ENCODE measurements at places on chromosomes 3 and 15.

- no peak for DNase-seq
Measured at GRCh38 chr3:184694716-184695115, 17.1 kb downstream of the MAGEF1 start.

GRCh38 chr3:144308396-144308795 lies 336.8 kb downstream of the DIPK2A start:
- DNase-seq, result no peak

- DNase-seq, result no peak
Measured at GRCh38 chr3:77427528-77427927, 387.6 kb downstream of the ROBO2 start.

- no peak for DNase-seq
Measured at GRCh38 chr3:170621256-170621655, 35.4 kb upstream of the SLC7A14 start.

DNA sequence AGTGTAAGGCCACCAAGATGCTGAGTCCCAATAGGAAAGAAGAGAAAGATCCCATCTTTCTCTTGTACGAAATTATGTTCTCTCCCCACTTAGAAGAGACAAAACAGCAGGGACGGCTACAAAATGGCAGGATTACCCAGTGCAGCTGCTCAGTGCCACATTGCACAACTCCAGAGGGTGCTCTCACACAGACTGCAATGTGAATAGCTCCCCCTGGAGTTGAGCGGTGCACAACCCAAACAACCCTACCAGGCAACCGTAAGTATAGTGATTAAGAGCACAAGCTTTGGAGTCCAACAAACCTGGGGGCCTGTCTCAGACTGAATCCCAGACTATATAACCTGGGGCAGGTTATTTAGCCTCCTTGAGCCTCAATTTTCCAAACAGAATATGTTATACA lies 3.1 kb upstream of the BHLHE40 start:
- peak; percentile 63 for DNase-seq

DNA sequence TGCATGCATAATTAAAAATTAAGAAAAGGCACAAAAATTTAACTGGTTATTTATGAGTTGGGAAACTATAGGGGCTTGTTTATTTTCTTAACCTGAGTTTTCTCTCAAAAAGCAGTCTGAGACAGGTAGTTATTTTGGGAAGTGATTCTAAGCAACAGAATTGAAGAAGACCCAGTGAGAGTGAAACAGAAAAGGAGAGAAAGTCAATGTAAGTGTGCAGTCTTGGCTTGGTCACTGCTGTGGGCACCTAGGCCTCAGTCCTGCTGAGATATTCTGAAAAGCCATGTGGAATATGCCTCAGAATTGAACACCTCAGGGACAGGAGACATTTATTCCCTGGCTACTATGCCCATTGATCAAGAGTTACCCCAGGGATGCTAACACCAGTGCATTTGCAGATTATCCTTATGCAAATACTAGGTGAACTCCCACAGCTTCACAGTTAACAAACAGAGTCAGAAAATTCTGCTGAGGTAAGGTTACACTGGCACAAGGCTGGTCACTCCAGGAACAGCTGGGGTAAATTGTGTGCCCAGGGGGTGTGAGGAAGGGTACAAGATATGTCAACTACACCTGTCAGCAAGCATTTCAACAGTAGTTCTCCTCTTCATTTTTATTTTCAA lies 222.7 kb downstream of the EFHB start:
- DNase-seq, result no peak

DNA sequence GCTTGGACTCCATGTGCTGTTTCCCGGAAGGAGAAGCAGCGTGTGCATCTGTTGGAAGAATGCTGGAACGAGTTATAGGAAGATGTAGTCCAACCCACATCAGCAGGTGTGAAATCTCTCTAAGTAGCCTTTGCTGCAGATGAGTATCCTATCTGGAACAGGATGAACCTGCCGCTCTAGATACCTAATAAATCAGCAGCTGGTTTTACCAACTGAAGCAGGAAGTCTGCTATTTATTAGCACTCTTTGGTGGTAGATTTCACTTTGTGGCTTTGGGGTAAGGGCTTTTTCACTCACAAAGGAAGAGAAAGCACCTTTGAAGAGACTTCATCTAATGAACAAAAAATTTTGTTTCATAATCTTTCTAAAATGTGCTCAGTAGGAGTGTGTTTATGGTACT lies 66.4 kb downstream of the DCUN1D1 start:
- DNase-seq, result no peak

GRCh38 chr3:185631108-185631507 lies 45.0 kb downstream of the SENP2 start:
- no peak for DNase-seq

DNA sequence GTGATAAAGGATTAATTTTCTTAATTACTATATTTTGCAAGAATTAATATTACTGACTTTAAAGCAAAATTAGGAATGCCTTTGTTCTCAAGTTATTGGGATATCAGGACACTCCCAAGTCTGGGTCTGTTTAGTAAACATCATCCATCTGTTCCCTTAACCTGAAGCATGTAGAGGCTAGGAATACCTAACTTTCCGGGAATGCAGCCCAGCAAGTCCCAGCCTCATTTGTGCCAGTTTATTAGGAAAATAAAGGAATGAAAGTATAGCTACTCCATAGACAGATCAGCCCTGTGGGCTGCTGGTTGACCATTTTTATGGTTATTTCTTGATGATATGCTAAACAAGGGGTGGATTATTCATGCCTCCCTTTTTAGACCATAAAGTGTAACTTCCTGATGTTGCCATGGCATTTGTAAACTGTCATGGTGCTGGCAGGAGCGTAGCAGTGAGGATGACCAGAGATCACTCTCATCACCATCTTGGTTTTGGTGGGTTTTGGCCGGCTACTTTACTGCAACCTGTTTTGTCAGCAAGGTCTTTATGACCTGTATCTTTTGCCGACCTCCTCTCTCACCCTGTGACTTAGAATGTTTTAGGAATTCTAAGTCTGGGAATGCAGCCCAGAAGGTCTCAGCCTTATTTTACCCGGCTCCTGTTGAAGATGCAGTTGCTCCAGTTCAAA lies 540.2 kb downstream of the NAALADL2 start:
- no peak for DNase-seq

DNA sequence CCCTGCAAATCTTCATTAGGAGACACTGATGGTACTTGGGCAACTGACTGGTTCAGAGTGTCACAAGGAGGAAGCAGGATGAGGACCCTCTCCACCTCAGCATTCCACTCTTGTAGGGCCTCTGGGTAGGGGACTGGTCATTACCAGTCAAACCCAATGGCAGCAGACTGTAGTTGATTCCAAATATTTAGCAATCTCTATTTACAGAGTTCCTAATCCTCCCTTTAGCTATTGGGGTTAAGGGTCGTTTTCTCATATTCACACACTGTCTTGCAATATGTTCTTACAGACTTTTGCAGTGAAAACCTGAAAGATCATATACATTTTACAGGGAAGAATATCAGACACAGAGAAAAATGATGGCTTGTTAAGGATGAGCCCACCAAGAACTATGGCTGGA lies 397.7 kb downstream of the GAP43 start:
- DNase-seq, result no peak

GRCh38 chr3:57731311-57731710 lies 24.8 kb upstream of the SLMAP start:
- DNase-seq, result no peak

DNA sequence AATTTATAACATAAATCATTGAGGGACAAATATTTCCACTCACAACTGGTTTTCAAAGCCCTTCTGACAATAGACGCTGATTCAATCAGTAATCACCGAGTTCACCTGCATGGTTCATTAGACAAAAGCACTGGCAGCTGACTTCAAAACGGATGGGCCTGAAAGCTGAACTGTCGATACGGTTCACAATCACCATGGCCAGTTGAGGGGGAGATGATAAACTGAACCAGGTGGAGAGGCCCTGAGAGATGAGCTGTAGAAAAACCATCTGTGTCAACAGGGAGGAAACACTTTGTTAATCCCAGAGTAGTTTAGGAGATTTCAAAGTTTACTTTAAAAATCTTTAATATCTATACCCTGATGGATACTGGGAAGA lies 75.0 kb downstream of the PEX5L start:
- DNase-seq, result no peak

DNA sequence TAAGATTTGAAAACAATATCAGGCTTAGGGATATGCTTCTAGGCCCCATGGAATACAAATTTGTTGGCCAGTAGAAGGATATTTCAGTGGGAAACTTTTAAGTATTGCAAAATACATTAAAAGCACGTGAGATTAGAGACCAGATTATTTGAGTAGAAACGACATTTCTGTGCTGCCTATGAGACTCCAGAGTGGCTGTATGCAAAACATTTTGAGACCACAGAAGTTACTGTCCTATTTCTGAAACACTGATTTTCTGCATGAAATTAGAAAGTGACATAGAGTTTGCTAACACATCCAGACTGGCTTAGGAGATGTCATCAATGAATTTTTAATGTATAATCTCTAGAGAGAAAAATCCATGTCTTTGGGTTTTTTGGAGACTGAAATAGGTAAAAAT lies 99.8 kb downstream of the KCNH8 start:
- no peak for DNase-seq

DNA sequence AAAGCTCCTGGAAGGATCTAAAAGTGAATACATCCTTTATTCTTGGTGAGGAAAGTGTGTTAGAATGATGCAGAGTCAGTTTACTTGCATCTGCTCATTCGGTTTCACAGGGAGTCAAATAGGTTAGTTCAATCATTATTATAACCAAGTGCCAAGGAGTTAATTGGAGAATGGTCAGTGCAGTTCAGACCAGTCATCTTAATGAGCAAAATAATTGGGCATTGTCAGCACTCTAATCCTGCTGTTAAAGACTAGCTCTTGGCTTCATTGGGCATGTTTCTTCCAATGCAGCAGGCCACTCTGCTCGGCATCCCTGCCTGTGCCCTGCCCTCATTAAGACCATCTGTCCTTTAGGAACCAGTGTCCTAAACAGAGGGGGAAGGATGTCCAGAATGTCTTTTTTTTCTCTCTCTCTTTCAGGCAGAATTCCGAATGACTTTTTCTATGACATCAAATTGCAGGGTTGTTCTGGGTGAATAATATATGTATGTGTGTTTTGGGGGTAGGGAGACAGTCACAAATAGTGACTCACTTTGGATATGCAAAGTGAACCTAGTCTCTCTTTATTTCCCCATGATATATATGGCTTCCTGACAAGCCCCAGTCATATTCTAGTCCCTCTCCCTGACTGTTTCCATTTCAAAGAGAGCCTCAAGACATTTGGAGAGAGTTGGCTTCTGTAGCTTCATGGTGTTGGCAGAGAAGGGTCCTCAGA lies 205.4 kb upstream of the TRIM42 start:
- DNase-seq, result no peak

GRCh38 chr3:154542837-154543236 lies 112.8 kb upstream of the GPR149 start:
- no peak for DNase-seq

GRCh38 chr3:115800489-115801075 lies 177.3 kb downstream of the GAP43 start:
- DNase-seq, result no peak

GRCh38 chr3:194540274-194540905 lies 53.6 kb upstream of the ATP13A3 start:
- no peak for DNase-seq

DNA sequence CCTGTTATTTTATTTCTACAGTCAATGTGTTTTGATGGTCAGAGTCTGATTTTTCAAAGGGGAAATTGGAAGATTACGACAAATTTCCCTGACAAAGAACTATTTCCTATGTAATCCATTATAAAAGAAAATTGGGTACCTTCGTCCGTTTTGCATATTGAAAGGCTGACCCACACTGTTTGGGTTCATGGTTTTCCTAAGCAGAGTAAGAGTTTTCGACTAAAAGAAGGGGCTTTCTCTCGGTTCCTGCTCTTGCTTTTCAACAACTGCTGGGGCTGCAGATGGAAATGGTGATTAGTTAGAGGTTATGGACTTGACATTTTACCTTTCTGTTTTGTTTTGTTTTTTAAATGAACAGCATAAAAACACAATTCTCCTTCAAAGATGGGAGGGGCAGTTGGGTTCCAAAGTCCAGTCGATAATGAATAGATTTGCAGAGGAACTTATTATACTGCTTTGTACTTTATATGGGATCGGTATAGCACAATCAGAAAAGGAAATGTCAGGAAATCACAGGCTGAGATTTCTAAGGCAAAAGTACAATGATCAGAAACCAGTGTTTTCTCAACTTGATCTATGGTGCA lies 978 bp downstream of the KCNMB2 start:
- DNase-seq, result no peak

- DNase-seq, result no peak
Measured at GRCh38 chr3:52606373-52607085, 70.1 kb downstream of the UQCC5 start.

DNA sequence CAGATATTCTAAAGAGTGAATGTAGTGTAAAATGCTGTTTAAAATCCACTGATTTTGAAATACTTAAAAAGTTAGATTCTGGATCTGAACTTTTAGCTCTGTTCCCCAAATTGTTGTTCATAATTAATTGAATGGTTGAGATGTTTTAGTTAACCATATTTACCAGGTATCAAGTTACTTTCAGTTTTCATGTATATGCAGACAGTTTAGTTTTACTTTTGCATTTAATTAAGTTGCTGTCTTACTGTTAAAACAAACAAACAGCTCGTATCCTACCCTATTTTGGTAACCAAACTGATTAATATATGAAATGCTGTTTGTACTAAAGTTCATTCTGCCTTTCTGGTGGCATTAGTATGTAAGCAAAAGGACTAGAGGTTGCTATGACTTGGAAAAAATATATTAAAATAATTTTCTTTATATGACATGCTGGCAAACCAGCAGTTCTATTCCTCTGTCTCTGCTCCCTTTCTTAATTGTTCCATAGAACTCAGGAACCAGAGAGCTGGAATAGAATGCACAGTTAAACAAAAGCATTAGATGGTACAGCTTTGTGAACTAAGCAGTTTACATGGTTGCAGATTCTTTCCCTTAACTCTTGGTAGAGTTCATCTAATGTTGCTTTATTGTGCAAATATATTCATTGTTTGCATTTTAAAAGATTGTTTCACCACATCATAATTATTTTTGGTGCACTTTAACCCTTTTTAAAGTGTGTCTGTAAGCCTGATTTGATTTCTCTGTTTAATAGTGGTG lies 39.5 kb upstream of the SCAANT1 start:
- no peak for DNase-seq

DNA sequence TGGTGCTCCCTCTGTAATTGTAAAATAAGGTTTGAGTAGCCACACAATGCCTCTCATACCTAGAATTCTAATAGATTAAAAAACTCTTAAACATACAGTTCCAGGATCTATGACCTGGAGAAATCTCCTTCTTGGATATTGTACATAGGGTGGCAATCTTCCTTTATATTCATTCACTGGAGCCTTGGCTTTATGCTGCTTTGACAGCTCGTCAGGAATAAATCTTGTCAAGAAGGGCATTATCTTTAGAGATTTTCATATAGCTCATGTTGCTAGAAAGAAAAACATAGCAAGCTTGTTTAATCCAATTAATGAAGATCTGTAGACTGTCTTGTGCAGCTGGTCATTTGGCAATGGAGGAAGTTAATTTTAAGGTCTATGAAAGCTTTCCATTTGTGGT lies 131.1 kb downstream of the PYDC2 start:
- no peak for DNase-seq
